Urinary bladder (tissue), 4 donors: ENCODE measurements at places on chromosomes 12 and 14.

GRCh38 chr12:63150713-63151622 lies at the start of gene AVPR1A:
Gene AVPR1A, minus strand, starts transcription at chr12:63151201. Its CDS starts 365 bp downstream, at chr12:63150836.
- no peak for DNase-seq

GRCh38 chr12:105480162-105480561 lies 149.7 kb downstream of the C12orf75 start:
- DNase-seq: no peak

GRCh38 chr14:21169573-21169972 lies 13.7 kb upstream of the OR5AU1 start:
- no peak for DNase-seq

GRCh38 chr12:26122681-26123481 lies 2.0 kb downstream of the BHLHE41 start:
- DNase-seq: no peak

- no peak for DNase-seq
These were observed 158.0 kb downstream of the SLC5A8 start for GRCh38 chr12:101051901-101052550.

- DNase-seq: no peak
These were observed 59.9 kb downstream of the HCAR2 start for GRCh38 chr12:122643207-122643805.

GRCh38 chr12:73308079-73308478 lies 1035.9 kb downstream of the TRHDE start:
- DNase-seq: no peak

- DNase-seq: no peak
These were observed 190.5 kb downstream of the DACT1 start for GRCh38 chr14:58828298-58828697.

DNA sequence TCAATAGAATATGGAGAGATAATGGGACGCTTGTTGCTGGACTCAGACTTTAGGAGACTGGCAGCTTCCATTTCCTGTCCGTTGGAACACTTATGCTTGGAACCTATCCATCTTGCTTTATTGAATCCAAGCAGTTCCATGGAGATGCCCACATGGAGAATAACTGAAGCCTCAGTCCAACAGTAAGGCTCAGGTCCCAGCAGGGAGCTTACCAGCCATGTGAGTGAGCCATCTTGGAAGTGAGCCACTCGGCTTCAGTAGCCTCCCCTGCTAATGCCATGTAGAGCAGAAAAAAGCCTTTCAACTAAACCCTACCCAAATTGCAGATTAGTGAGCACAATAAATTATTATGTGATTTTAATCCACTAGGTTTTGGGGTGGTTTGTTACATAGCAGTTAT lies 538.8 kb upstream of the STXBP6 start:
- no peak for DNase-seq

DNA sequence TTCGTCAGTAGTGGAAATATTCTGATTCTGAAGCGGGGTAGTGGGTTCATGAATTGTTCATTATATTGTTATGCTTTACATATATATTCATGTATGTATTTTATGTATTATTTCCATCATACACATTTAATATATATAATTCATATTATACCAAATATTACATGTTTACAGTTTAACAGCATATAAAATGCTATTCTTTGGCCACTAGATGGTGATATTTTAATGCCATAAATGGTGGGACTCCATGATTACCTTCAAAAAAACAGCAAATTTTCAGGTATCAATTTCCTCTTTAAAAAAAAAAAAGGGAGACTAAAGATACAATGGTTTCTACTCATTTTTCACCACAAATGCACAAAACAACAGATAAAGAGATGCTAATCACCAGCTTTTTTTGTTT lies 41.0 kb downstream of the BDKRB1 start:
- no peak for DNase-seq

- DNase-seq: peak; percentile 49
These were observed at the start of gene LRRK2 for GRCh38 chr12:40224439-40225291. Gene LRRK2, plus strand, starts transcription at chr12:40224997. Its CDS starts 135 bp downstream, at chr12:40225132.

- no peak for DNase-seq
These were observed 437.6 kb downstream of the RERGL start for GRCh38 chr12:17652436-17652835.

GRCh38 chr14:67722293-67722692 lies 20.6 kb downstream of the RDH12 start:
- peak; percentile 26 for DNase-seq

GRCh38 chr12:113819495-113819894 lies 146.6 kb downstream of the RBM19 start:
- no peak for DNase-seq

- no peak for DNase-seq
These were observed 171.8 kb upstream of the ATF7IP start for GRCh38 chr12:14193639-14194038.

- no peak for DNase-seq
These were observed at the start of gene SLC35F4 for GRCh38 chr14:57865403-57866198. Gene SLC35F4, minus strand, starts transcription at chr14:57866092.

DNA sequence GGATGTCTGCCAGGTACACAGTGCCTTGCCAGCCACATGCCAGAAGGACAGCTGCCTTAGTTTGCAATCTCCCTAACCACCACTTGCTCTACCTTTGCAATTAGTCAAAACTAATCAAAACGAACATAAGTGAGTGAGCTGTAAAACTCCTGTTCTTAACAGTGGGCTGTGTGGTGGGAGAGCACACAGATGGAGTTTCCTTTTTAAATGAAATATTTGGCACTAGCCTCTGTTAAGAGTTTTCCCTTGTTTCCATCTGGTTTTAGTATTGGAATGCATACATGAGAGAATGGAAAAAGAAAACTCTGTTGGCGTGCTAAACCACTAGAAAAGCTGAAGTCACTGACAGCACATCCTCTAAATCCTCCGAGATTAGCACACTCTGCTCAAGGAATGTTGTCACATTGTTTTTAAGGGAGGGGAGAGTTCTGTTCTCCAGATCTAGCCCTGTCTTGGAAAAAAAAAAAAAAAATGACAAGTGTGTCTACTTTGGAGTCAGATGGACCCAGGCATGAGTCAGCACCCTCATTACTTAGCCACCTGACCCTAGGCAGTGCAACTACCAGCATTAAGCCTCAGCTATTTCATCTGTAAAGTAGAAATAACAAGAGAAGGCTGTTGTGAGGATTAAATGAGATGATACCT lies 83.9 kb downstream of the STXBP6 start:
- DNase-seq: peak; percentile 48

DNA sequence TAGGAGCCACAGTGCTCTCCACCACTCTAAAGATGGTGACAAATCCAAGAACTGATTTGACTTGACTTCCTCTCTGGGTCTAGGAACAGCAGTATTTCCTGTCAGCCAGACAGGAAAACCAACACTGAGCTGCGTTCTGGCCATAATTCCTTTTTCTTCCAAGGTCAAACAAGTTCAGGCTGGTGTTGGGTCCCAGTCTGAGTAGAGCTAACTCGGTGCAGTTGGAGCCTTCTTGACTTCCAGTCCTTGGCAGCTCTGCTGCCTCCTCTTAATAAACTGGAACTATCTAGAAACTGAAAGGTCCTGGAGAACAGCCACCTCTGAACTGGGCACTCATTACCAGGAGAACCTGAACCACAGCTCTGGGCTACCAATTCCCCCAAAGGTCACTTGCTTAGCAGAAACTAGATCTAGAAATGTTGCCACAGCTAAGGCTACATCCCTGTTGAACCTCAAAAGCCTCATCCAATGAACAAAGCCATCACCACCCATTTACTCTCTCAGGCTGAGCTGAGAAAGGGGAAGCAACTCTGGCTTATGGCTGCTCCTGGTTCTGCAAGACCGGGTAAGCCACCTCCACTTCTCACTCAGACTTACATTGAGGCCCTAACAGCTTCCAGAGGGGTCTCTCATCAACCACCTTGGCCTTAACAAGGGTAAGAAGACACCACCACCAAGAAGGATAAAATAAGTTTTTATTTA lies 27.7 kb downstream of the MAX start:
- no peak for DNase-seq

GRCh38 chr14:55077170-55078151 lies 26.0 kb downstream of the MAPK1IP1L start:
- DNase-seq: no peak

- DNase-seq: no peak
These were observed 3.7 kb upstream of the TM9SF1 start for GRCh38 chr14:24198814-24199524.

DNA sequence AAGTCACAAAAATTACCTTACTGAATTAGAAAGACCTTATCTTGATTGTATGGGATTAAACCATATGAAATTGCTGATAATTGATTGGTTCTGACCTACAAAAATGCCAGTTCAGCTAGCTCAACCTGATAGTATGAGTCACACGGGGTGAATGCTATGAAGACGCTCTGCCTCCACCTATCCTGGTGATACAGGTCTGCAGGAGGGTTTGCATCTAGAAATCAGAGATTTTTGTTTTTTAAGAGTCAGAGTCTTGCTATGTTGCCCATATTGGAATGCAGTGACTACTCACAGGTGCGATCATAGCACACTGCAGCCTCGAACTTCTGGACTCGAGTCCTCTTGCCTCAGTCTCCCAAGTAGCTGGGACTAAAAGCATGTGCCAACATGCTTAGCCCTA lies 120.4 kb downstream of the HMGA2 start:
- DNase-seq: no peak

- no peak for DNase-seq
These were observed 839.2 kb downstream of the SLC6A15 start for GRCh38 chr12:84073401-84073800.

DNA sequence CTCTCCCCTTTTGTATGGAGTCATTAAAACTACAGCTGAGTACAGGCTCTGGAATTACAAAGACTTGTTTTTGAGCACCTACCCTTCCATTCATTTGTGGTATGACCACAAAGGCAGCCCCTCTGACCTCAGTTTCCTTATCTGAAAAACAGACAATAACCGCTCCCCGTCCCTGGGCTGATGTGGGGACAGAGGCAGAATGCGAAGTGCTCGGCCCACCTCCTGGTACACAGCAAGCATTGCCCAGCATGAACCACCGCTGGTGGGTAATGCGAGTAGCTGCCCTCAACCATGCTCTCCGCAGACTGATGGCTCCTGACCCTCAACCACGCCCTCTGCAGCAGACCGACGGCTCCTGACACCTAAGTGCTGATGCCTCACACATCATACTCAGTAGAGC lies 22.4 kb downstream of the P2RX2 start:
- no peak for DNase-seq

DNA sequence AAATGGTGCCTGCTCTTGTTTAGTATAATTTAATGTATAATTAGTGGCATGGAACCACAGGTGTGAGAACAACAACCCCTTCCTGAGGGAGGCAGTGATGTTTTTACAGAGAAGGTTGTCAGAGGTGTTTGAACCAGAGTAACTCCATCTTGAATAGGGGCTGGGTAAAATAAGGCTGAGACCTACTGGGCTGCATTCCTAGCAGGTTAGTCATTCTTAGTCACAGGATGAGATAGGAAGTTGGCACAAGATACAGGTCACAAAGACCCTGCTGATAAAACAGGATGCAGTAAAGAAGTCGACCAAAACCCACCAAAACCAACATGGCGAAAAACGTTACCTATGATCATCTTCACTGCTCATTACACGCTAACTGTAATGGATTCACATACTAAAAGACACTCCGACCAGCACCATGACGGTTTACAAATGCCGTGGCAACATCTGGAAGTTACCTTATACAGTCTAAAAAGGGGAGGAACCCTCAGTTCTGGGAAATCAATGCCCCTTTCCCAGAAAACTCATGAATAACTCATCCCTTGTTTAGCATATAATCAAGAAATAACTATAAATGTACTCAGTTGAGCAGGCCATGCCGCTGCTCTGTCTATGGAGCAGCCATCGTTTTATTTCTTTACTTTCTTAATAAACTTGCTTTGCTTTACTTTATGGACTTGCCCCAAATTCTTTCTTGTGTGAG lies 47.8 kb upstream of the LTA4H start:
- DNase-seq: no peak

GRCh38 chr14:76967788-76968187 lies 60.7 kb downstream of the IRF2BPL start:
- DNase-seq: no peak

DNA sequence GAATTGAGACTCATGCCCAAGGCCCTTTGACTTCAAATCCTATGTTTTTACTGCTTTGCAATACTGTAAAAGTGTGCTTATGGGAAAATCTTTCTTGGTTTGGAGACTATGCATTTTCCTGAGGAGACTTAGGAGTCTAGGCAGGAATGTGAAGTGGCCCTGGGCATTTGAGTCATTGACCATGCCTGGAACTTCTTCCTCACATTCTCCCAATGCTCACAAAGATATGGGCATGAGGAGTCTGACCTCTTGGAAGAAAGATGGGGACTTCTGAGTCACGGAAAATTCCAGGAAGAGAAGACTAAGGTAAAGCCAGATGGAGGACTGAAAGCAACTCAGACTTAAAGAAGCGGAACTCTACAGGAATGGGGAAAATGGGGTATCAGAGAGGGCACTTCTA lies 38.2 kb upstream of the ZNF641 start:
- DNase-seq: no peak

GRCh38 chr12:109695961-109696461 lies 17.6 kb upstream of the FAM222A start:
- DNase-seq: peak; percentile 73

GRCh38 chr14:24943024-24943423 lies 106.9 kb downstream of the STXBP6 start:
- DNase-seq: no peak

- DNase-seq: no peak
These were observed 56.0 kb upstream of the ACSS3 start for GRCh38 chr12:81021834-81022233.

DNA sequence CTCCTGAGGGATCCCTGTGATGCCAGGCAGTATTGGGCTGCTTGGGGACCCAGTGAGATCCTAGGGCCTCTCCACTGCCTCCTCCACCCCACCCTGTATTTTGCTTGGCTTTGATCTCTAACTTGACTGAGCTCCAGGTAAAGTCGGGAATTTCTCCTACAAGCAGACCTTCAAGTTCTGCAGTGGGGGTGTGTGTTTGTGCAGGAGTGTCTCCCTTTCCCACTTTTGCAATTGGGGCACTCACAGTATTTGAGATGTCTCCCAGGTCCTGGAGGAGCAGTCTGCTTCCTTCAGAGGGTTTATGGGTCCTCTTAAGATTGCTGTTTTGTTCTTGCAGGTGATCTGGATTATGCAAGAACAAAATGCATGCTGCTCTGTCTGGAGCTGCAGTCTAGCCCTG lies 68.9 kb downstream of the ALG10B start:
- no peak for DNase-seq

DNA sequence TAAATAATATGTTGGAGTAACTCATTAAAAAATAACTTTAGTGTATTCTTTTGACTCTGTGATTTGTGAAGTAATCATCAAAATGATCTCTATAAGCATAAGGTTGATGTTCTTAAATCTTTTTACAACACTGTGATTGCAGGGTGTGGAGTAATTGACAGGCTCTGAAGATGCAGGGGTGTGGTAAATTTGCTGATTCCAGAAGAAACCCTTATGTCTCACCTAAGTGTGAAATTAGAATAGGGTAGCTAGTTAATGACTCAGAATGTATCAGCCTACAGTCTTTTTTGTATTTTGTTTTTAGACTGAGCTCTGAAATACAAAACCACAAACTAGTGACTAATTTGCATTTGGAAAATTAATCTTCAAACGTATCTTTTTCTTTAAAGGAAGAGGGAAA lies 5.9 kb downstream of the PRPF39 start:
- DNase-seq: no peak

GRCh38 chr14:91980157-91980556 lies 32.7 kb upstream of the FBLN5 start:
- no peak for DNase-seq
